Nephron progenitor cell (in vitro differentiated cells): ENCODE measurements at places on chromosomes 2 and 18.

DNA sequence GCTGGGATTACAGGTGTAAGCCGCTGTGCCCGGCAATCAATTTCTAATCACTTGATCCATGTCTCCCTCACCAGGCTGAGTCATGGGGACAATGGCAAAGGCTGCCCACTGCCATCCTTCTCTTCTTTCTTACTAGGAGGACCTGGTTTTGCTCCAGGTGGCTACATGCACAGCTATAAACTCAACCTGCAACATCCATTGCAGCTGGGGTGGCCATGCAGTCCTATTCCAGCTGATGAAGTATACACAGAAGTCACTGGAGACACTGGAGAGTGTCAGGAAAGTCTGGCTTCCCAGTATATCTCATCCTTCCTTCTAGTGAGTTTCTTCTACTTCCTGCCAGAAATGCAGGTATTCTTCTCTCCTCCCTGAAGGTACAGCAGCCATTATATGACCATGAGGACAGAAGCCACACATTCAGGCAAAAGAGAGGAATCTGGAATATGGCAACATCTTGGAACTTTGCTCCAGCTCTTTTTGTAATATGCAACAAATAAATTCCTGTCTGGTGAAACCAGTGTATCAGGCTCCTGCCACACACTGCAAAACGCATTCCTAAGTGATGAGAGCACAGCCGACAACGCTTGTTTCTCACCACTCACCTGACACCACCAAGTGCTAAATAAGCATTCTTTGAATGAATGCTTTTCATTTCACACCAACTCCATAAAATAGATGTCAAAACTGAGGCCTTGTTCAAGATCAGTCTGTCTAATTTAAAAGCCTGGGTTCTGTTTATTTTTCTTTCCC lies 32.3 kb downstream of the SCTR start:
- DNase-seq = no peak

GRCh38 chr2:172596776-172597175 lies 40.9 kb downstream of the PDK1 start:
- no peak for DNase-seq

GRCh38 chr2:224569654-224570053 lies 15.5 kb downstream of the CUL3 start:
- DNase-seq = no peak

DNA sequence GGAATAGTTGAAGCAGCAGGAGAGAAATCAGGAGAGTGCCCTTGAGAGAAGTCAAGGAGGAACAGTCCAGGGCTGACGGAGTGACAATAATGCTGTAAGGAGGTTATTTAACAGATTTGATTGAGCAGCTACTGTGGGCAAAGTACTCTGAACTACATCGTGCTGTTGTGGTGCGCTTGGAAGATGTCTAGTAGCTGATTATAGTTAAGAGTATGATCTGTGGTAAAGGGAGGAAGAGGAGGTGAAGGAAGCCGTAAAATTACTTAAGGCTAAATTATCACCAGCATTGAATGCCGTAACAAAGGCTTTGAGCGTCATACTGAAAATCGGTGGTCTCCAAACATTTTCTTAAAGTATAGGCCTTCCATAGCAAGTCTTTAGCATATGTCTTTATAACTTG lies 4.5 kb downstream of the PCBP1 start:
- DNase-seq = no peak

GRCh38 chr2:199933466-199933865 lies 21.8 kb downstream of the TYW5 start:
- DNase-seq = no peak

DNA sequence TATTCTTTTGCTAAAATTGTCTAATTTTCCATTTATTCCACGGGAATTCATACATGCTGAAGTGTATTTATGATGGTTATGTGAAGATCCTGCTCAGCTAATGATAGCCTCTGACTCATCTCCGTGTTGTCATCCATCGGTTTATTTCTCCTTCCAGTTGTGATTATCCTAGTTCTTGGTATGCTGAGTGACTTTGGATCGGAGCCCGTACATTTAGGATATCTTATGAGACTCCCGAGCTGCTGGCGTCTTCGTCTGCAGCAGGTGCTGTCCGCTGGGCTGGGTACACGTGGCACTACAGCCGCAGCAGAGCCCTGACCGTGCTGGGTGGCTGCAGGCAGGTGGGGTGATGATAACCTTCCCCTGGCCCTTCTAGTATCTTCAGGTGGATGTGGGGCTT lies 40.1 kb upstream of the GALR1 start:
- no peak for DNase-seq

- no peak for DNase-seq
These were observed 5.4 kb downstream of the ITSN2 start for GRCh38 chr2:24354957-24355356.

- DNase-seq = no peak
These were observed 17.1 kb downstream of the PRKD3 start for GRCh38 chr2:37307500-37307899.

DNA sequence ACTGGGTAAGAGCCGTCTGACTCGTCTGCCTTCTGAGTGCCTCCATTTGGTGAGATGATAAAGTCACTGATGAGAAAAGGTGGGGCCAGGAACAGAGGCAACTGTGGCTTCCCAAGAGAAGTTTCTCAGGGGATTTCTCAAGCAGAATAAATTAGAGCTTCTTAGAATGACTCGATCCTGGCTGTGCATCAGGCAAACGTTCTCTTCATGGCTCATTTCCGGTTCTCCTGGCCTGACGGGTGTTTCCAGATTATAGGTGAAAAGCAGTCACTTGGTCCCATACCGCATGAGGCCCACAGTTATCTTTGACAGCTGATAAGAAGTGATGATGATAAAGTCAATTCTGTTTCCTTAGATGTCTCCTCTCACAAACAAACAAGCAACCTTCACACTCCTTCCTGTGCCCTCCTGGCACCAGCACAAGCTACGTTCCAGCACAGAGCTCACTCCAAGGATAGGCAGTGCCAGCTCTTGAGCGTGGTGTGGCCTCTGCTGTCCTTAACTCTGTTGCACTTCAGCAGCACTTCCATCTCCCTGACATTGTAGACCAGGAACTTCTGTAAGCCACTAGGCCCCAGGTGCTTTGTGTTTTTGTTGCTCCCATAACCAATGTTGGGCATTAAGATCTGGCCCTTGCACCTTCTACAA lies 37.8 kb upstream of the KCNF1 start:
- DNase-seq = no peak

DNA sequence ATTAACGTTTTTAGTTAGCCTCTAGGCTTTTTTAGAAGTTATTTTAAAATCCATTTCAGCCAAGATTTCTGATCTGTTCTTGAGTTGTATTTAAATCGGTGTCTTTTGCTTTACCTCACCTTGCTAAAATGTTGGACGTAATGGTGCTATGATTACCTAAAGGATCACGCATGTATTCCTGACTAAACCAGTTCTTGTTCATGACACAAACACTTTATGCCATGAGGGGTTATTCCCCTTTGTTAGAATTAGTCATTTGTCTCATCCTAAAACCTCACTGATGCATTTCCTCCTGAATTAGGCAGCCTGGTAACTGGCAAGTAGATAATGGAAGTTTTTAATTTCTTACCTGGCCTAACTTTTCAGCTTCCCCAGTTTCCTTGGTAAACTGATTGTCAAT lies 185.4 kb upstream of the TANK start:
- DNase-seq = no peak

GRCh38 chr2:79915455-79915854 lies 389.1 kb downstream of the LRRTM1 start:
- no peak for DNase-seq

- peak; percentile 31 for DNase-seq
These were observed 45.8 kb upstream of the ID2 start for GRCh38 chr2:8636041-8636491.

DNA sequence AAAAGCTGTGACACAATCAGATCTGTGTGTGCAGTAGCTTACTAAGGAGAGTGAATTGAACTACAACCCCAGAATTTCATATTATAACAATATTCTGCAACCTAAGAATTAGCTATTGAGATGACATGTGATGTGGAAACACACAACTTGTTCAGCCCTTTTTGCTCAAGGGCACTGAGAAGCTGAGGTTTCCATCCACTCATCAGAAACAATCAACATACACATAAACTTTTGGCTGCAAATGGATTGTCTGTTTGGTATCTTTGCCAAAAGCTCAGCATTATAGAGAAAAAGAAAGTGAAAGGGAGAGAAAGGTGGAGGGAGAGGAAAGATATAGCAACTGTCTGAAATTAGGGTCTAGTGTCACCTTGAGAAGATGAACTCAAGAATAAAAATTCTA lies 117.2 kb upstream of the KLF7 start:
- DNase-seq = no peak

DNA sequence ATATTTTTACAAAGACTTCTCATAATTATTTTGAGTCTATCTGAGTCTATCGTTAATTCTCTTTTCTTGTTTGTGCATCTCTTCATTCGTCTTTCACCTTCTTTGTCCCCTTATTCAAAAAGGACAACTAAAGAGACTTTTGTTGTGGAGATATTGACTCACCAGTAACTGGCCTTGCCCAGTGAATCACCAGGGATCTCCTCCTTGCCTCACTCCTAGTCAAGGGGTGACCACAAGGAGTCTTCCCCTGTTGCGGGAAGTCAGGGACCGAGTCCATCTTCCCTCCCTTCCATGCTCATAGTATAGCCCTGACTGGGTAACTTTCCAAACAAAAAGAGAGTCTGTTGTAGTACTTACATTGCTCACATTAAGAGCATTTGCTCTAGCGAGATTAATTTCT lies 158.9 kb downstream of the NEB start:
- DNase-seq = no peak

DNA sequence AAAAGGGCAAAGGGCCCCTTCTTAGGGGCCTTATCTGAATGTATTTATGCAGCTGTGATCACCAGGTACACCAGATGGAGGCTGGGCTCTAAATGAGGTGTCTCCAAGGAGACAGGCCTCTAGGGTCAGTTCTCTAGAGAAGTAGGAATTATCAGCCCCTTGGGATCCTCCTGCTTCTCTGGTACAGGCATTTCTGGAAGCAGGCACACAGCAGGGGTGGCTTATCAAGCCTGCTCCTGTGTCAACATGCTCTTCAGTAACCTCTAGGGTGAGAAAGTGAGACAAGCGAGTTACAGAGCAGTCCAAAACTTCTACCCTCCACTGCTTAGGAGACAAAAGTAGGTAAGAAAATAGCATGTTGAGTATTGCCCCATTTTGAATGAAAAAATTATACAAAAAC lies 13.8 kb downstream of the TPGS2 start:
- DNase-seq = no peak

GRCh38 chr2:81589406-81589805 lies 1284.9 kb upstream of the LRRTM1 start:
- DNase-seq = peak; percentile 20

- peak; percentile 34 for DNase-seq
These were observed 213.3 kb downstream of the FAM210A start for GRCh38 chr18:13513021-13513420.

GRCh38 chr2:101241158-101241557 lies 11.5 kb upstream of the CNOT11 start:
- DNase-seq = no peak

GRCh38 chr2:100986157-100986556 lies 15.9 kb upstream of the RPL31 start:
- DNase-seq = no peak

DNA sequence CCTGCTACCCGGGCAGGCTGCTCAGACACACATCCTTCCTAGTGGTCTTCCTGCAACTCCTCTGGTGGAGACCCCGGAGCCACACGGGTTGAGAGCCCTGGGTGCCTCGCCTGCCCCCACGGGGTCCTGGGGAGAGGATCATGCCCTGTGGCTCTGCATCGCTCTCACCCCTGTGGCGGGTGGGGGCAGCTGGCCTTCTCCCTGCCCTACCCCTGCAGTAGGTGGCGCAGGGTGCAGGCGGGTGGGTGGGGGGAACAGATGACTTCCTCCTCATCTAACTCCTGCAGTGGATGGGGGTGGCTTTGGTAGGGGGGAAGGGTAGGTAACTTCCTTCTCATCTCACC lies 38.5 kb downstream of the TSHZ1 start:
- DNase-seq = no peak

DNA sequence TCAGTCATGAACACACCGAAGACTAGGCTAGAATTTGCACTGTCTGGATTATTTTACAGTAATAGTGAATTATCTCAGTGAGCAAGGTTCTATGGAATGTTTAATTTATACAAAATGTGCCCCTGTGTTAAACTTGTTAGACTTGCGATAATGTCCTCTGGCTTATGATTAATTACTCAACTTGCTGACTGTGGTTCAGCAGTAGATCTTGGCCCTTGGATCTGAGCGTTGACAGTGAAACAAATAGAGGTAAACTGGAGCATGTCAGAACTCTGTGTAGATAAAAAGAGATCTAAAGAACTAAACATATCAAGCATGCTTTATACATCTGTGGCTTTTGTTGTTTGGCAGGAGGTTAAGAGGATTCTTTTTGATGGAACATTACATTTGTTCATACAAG lies 407.6 kb downstream of the DSEL start:
- DNase-seq = no peak

- DNase-seq = no peak
These were observed 10.6 kb upstream of the NUP35 start for GRCh38 chr2:183113630-183114029.

DNA sequence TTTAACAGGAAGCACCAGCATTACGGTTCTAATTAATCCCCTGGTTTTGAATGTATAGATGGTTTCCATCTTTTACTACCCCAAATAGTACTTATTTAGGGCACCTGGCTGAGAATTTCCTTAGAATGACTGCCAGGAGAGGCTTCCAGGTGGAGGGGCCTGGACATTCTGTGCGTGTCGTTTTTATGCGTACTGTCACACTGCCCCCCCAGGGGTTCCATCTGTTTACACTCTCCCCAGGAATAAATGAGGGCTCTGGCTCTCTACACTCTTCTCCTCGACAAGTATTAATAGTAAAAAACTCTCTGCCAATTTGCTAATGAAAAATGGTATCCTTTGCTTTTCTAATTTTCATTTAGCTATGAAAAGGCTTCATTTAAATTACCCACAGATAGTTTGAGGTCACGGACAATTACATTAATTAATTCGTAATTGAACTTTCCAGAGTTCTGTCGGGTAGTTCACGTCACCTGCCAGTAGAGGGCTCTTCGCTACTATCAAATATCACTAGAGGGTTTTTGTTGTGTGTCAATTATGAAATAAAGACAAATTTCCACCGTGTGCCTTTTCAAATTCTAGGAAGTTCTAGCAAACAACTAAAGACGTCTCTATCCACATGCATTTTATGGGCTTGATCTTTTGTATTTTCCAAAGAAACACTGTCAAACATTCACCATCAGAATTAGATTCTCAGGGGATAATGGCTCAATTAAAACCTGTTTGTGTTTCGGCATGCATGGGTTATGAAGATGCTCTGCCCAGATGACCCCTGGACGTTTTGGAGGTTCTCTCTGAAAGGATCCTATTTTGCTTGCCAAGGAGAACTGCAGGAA lies 88.8 kb upstream of the ASB18 start:
- no peak for DNase-seq

GRCh38 chr2:130882111-130882690 lies 45.5 kb downstream of the ARHGEF4 start:
- no peak for DNase-seq
